ENCODE measurements at places on chromosomes 5 and 9.

DNA sequence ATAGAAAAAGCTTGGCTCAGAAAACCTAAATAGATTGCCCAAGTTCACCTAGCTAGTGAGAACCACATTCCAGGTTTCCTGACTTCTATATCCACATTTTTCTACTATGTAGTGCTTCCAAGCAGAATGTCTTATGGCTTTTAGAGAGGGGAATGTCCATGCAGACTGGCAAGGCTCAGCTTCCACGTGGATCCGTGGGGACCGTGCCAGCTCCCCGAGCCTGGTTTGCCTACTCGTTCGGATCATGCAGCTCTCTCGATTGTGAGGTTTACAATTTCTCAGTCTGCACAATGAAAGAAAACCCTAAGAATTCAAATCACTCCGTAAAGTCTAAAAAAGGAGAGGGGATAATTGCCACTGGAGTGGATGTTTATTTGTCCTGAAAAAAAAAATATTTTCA is 256.5 kb upstream of the NR4A3 start:
- DNase-seq: no peak

GRCh38 chr5:173563246-173563645 is 53.2 kb downstream of the BOD1 start:
- DNase-seq: no peak

- DNase-seq: no peak
These were observed 13.6 kb downstream of the CPEB4 start for GRCh38 chr5:173901705-173902104.

DNA sequence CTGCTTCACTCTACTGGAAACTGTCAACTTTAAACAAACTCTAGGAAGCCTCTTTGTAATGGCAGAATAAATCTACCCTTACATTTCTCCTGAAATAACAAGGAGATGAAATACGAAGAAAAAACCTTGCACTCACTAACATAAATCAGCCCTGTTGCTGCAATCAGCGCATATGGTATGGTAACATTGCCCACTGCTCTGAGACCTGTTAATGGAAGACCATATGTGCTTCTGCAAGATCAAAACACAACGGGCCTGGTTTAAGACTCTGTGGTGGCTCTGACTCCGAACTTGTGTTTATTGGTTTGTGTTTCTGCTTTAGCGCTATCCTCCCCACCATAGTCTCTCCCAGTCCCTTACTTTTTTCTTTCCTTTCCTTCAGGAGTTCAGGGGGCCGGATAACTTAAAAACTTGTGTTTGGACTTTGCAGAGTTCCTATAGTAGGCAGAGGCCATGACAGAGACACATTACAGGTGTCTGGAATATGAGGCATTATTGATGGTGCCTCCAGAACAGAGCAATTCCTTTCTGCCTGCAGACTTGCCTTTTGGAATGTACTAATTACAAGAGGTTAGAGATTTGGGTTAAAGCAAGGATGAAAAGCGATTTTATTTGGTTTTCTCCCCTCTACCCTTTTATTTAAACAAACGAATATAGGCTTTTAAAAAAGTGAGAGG is 110.8 kb downstream of the PSAT1 start:
- DNase-seq: no peak

DNA sequence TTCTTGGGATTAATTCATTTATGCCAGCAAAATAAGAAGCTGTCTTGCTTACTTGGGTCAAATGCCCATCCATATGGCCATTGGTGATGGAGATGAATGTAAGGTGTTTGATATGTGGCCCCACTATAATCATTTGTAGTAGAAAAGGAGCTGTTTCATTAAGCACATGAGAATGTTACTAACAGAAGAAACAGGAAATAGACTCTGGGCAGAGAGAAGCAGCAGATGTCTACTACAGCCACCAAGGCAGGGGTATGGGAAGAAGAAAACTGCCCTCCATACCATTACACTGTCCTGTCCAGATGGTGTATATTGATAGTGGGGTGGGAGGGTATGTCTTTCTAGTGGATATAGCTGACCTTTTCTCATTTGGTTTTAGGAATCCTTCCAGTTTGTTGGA is 386.6 kb upstream of the CLINT1 start:
- DNase-seq: no peak

DNA sequence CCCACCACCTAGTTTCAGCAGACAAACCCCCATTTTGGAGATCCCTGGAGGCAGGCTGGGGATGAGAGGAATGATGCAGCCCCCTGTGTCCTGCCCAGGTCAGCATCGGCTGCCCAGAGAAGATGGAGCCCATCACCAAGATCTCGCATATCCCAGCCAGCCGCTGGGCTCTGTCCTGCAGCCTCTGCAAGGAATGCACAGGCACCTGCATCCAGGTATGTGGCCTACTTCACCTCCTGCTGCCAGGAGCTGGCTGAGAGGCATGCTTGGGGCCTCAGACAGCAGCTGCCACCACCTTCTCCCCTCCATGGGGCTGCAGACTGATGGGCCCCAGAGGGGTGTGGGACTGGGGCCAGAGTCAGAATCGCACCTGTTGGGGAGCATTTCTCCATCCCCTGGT is 38.9 kb downstream of the JADE2 start:
- DNase-seq: no peak

- no peak for DNase-seq
These were observed 27.0 kb downstream of the CATSPER3 start for GRCh38 chr5:134994560-134995156.

DNA sequence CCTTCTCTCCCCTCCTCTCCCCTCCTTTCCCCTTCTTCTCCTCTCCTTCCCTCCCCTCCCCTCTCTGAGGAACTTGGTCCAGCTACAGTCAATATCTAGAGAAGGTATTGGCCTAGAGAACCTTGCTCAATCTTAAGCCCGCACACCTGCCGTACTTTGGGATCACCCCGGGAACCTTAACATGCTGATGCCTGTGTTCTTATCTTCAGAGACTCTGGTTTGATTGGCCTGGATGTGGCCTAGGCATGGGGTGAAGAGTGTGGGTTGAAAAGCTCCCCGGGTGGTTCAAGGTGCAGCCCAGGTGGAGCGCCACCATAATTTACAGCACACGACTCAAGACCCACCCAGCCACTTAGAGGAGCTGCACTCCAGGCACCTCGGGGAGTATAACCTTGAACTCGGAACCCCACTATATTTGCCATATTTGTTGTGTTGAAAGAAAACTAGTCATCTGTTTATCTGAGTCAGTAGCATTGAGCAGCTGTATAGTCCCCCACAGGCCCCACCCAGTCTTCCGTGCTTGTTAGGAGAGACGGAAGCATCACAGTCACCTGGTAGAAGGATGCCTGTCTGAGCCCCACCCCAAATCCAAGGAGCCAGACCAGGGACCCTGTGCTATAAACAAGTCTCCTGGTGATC is 14.4 kb upstream of the PHF19 start:
- DNase-seq: no peak

DNA sequence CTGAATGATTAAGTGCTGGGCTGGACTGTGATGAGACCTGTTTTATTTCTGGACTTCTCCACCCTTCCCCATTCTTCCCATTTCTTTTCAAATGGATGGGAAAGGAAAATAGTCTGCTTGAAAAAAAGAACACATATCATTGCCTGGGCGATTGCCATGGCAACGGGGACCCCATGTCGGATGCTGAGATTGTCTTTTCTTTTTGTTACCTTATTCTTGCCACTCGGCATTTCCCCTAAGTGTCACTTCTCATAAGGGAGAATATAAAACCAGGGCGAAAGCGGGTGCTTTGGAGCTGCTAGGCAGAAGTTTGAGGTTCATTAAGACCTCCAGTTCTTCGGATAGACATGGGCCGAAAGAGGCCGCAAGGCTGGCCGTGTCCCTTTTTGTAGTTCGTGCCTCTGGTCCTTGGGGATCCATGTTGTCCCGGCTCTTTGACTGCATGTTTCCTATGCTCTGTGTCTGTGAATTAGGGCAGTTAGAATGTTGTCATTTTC is 763 bp downstream of the FGD3 start:
- DNase-seq: no peak

DNA sequence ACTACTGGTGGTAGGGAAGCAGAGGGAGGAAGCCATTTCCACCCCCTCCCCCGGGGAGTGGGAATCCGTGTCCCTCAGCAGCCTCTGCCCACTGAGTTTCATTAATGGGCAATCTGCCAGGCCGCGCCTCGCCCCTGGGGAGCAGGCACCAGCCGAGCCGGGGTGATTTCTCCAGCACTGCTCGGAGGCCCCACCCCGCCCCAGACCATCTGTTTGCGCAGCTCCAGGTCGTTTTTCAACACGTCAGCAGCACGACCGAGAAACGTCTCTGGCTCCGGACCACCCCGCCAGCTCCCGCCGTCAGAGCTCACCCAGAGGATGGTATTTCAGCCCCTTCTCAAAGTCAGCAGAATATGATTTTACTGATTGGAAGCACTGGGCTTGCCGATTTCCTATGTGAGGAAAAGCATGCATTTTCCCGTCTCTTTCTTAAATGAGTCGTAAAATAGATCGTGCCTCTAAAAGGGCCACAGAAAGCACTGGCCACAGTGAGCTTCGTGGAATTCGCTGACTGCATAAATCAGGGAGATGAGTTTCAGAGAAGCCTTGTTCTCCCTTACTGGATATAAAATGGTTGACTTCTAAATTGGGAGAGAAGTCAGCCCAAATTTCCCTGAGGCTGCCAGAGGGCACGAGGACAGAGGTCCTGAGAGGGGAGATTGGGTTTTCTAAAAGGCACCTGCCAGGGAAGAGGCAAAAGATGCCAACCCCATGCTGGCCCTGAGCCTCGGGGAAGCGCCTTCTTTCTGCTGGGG is 47.0 kb downstream of the OLFM1 start:
- DNase-seq: no peak

DNA sequence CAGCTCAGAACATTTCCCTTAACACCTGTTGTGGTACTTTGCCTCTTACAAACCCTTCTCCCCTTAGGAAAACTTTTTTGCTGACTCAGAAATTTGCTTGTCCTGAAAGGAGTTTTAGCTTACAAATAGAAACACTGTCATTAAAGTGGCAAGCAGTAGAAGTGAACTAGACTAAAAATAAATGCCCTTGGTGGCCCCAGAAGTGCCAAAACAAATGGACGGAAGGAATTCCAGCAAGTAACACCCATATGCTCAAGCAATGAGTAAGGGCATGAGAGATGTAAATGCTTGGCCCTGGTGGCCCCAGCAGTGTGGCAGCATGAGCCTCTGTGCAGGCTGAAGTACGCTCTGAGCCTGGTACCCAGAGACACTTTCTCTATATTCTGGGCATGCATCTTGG is 8.6 kb downstream of the VLDLR start:
- no peak for DNase-seq

DNA sequence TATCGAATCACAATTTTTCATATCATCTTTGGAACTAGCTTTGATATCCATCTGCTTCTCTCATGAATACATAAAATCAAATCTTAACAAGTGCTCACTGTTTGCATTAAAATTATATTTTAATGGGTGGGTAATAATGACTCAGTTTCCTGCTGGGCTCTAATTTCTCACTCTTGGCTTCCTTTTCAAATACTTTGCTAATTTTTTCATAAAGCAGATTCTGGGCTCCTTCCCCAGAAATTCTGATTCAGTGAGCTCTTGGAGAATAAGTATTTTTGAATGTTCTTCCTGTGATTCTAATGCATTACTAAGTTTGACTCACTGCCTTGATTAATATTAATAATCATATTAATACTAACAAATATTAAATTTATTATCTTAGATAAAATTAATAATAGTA is 48.9 kb downstream of the YIPF5 start:
- no peak for DNase-seq

DNA sequence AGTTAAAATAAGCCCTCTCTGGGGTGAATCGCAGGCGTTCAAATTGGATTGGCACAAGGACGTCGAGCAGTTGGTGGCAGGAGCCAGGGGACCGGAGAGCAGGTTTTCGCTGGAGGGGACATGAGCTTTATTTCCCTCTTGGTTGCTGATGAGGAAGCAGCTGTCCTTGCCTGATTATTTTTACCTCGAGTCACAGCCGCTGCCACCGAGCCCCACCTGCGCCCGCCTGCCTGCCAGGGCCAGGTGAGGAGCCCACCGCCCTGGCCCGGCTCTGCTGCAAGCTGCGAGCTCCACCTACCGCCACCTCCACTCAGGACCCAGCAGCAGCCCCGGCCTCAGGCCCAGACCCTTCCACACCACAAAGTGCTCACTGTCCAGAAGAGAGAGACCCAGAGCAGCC is 9.0 kb upstream of the ADGRD2 start:
- DNase-seq: no peak

GRCh38 chr9:92970467-92970923 is 23.2 kb downstream of the FGD3 start:
- DNase-seq: no peak

- no peak for DNase-seq
These were observed 38.6 kb downstream of the CAMK4 start for GRCh38 chr5:111262815-111263214.

DNA sequence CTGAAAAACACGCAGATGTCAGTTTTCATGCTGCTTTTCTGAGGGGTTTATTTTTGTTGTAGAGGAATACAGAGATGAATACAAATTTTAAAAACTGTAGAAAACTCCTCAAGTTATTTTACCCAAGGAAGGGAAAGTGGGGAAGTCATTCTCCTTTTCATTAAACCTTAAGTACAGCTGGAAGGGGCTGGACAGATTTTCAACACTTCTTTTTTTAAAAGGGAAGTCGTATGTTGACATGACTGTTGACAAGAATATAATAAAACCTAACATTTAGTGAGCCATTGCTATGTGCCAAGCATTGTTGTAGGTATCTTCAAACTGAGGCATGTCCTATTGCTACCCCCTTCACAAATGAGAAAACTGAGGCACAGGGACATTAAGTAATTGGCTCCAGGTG is 235.7 kb upstream of the ELL2 start:
- no peak for DNase-seq

DNA sequence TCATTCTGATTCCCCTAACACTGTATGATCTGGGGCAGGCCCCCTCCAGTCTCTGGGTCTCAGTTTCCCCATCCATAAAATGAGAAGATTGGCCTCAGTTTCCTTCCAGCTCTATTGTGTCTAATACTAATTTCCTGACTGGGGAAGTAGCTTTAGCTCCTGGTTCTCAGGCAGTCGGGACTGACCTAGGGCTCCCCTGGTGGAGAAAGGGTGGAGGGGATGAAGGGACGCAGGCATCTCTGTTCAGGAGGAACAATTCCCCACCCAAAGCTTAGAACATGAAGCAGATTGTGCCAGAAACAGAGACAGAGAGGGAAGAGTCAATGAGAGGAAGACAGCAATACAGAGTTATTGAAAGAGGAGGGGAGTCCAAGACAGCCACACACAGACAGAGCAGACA is 14.2 kb upstream of the PTGS1 start:
- DNase-seq: no peak

GRCh38 chr5:54793468-54794134 is 191.8 kb downstream of the ESM1 start:
- DNase-seq: no peak

GRCh38 chr9:126505697-126506346 is 107.9 kb upstream of the LMX1B start:
- no peak for DNase-seq

DNA sequence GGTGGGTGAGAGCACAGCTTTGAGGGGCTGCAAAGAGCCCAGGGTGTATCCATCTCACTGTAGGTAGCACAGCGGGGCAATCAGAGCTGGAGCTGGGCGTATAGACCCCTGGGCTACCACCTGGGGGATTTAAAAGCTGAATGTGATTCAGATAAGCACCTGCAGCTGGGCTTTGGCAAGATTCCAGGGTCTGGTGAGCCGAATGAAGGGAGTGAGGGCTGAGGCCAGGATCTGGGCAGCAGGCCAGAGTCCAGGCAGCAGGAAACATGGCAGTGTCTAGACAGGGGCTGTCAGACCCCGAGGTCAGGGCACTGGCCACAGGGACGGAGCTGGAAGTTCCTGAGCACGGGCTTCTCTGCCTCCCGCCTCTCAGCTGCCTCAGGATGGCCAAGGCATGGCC is 8.7 kb downstream of the ASS1 start:
- no peak for DNase-seq
